ENCODE measurements at places on chromosomes 13 and 19.

DNA sequence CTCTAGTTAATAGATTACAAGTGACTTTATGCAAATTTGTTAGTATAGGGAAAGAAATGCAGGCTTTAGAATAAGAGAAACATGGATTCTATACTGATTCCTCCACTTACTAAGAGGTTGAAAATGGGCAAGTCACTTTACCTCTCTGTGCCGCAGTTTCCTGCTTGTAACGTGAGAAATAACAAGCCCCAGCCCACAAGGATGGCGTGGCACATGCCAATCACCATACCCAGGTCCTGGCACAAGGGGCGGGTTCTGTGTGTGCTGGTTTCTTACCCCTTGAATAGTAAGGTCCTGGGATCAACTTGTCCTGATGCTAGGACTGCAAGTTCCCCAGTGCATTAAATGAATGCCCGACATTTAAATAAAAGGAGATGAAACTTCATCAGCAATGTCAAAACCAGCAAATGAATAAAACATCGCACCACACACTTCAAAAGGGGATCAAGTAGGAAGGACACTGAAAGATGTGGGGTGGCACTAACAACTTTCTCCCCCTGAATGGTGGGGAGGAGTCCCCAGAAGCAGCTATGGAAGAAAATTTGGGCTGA is 7.9 kb upstream of the SIGLEC9 start:
- no peak for DNase-seq

DNA sequence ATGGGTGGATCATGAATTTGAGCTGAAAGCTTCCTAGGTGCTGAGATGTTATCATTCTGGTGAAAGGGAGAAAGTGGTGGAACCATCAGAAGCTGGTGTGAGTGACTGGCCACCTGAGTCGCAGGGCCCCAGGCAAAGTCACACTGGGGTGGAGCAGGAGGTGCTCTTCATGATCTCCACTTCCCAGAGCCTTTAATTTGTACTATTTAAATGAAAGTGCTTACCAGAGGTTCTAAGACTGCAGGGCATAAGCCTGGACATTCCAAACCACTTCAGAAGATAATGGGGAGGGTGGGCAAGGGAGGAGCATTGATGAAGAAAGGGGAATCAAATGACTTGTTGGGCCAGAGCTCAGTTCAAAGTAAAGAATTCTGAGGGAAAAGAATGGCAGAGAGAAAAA is 156.1 kb downstream of the RGCC start:
- no peak for DNase-seq

- DNase-seq = peak; percentile 48
Measured at GRCh38 chr19:52535771-52536447, 8.4 kb downstream of the ZNF808 start.

DNA sequence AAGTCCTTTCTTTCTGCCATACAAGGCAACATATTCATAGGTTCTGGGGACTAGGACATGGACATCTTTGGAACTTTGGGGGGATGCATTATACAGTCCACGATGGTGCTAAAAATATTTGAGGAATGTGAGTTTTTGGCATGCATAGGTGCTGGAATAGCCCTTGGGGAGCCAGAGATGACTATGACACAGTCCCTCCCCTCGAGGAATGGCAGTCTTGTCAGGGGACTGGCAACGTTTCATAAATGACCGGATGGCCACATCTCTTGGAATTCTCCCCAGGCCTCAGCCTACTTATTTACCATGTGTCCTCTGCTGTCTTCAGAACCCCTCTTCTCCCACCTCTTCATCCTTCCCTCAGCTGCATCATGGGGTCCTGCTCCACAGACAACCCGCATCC is 13.6 kb downstream of the MEIOSIN start:
- DNase-seq = no peak

DNA sequence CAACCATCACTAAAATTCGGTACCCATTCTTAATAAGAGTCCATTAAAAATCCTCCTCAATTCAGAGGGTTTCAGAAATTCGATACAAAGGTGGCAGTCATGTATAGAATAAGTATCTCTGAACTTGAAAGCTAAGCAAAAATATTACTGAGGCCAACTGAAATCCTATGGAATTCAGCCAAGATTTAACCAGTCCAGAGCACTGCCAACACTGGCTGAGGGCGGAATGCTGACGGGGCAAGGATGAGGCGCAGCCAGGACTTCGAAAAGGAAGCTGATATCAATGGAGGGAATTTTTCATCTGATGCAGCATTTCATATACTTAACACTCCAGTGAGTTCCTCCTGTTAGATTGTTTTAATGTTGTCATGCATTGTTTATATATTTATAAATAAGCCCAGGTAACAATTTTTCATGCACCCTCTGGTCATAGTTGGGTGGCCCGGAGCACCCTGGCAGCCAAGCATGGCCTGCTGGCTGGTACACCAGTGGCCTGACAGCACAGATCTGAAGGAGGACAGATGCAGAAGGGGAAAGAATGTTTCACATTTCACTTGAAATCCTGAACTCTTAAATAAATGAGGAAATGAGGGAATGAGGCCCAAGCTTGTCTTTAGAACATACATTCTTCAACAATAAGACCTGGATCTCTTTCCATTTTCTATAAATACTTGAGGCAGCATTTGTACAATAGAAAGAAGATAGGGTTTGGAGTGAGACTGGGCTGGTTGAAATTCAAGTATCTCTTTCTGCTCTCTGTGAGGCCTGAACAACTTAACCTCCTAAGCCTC is 41.5 kb downstream of the WDFY2 start:
- no peak for DNase-seq

GRCh38 chr13:83929157-83929556 is 46.9 kb upstream of the SLITRK1 start:
- DNase-seq = no peak

DNA sequence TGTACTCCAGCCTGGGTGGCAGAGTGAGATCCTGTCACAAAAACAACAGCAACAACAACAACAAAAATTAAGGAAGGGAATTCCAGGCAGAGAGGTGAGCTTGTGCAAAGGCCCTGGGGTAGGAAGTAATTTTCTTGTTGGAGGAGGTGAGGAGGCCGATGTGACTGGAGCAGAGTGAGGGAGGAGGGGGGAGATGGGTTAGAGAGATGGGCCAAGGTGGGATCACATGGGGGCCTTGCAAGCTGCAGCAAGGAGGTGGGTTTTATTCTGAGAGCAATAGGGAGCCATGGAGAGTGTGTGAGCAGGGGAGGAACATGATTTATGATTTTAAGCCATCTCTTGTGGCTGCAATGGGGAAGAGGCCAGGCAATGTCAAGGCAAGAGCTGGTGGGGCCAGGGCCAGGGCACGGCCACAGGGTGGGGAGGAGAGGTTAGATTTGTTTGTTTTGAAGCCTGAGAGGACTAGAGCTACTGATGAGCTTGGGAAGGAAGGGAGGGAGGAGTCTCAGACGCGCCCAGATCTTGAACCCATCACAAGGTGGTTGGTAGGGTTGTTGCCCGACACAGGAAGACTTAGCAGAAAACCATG is 12.5 kb upstream of the COMP start:
- DNase-seq = no peak

DNA sequence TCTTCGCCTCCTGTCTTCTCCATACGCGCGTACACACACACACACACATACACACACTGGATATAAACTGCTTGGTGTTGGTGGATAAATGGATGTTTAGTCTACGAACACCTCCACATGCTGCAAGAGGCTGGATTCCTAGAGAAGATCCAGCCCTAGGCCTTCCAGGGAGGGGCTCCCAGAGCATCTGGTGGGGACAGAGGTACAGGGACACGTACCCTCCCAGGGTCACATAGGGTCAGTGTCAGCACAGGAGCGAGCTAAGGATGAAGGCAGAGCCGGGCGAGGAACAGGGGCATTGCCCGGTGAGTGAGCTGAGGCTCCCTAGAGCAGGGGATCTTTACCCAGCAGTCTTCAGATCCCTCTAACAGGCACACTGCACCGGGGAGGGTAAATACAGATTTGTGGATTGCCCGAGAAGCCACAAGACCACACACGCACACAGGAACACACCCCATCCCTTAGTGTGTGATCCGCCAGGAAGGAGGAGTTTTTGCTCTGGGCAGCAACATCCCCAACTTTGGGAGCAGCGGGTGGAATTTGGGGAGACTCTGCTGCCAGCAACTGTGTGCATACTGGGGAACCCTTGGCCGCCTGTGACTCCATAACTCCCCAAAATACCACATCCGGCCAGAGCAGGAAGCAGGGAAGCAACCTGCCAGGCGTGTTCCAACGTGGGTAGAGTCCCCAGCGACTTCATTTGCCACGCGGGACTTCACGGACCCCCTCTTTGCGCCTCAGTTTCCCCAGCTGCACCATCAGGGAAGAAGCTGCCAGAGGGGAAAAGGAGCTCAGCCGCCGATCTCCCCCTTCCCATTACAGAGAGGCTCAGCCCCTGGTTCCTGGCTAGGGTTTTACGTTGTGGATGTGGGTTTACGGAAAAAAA is 5.8 kb upstream of the TLE2 start:
- DNase-seq = no peak

DNA sequence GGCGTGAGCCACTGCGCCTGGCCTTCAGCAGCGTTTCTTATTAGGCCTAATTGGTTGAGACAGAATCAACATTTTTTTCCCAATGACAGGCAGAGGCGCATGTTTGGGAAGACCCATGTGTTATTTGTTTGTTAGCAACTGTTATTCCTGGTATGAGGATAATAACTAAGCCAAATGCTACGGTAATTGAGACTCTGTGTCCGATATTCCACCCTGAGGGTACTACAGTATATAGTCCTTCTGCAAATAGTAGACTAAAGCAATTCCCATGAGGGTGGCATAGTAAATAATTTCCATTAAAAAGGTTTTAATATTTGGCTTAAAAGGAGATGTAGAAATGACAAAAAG is 18.4 kb upstream of the CCL25 start:
- no peak for DNase-seq

- no peak for DNase-seq
Measured at GRCh38 chr19:23771761-23772674, 13.3 kb upstream of the ZNF681 start.

GRCh38 chr19:18762125-18763023 is 28.7 kb downstream of the COMP start:
- no peak for DNase-seq

GRCh38 chr13:106299621-106300020 is 235.8 kb downstream of the EFNB2 start:
- no peak for DNase-seq

DNA sequence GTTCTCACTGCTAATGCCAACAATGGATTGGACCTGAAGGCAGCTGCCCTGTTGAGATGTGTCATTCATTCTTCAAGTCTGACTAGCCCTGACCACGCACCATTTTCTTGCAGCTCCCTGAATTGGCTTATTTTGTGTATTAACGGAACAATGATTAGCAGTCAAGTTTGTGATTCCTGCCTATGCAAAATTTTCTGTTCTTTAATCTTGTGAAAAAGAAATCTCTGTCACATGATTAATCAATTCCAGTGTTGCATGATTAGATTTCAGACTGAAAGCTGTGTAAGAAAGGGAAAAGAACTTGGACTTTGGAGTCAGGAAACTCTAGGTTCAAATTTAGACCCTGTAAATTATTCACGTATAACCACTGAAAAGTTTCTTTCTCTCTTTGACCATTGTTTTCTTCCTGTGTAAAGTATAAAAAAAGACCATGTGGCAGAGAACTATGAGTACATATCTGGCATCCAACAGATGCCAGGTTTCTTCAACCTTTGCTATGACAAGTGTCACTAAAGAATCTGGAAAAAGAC is 64.5 kb upstream of the SLC10A2 start:
- DNase-seq = no peak
